Cerebellar cortex (tissue), 1 donor: ENCODE measurements at places on chromosomes 5 and 9.

GRCh38 chr5:54795284-54795683, 190.1 kb downstream of the ESM1 start:
- DNase-seq: no peak

DNA sequence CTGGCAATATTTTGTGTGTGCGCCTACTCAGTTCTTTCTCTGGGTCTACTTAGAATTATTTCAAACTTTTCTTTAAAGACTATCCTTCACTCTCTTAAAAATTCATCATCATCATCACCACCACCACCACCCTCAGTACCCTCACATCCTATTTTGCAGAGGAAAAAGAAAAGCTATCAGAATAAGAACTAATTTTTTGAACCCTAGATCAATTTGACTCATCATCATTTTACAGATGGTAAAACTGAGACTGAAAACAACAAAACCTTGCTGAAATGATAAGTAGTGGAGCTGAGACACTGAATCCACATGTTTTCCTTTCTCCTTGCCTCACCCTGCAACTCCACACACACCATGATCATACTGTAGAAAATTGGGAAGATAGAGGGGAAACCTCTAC, 119.3 kb downstream of the SSBP2 start:
- no peak for DNase-seq

DNA sequence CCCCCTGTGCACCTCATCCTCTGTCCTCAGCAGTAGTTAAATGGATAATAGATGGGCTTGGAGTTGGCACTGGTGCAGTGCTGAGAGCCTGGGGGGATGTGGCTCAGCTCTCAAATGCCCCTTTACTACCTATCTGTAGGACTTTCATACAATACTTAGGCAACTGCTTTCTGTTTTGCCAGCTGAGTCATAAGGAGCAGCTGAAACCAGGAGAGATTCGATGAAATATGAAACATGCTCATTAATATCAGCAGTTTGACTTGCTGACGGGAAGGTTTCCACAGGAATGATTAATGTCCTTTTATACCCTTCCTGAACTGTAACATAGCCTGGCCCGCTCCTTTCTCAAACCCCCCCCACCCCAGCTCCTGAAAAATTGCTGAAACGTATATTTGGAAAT, 142.6 kb downstream of the SAXO1 start:
- DNase-seq: no peak

- DNase-seq: no peak
Observed at GRCh38 chr9:129887334-129888292, 52.4 kb downstream of the USP20 start.

- no peak for DNase-seq
Observed at GRCh38 chr9:4684820-4685219, 5.5 kb downstream of the CDC37L1 start.

DNA sequence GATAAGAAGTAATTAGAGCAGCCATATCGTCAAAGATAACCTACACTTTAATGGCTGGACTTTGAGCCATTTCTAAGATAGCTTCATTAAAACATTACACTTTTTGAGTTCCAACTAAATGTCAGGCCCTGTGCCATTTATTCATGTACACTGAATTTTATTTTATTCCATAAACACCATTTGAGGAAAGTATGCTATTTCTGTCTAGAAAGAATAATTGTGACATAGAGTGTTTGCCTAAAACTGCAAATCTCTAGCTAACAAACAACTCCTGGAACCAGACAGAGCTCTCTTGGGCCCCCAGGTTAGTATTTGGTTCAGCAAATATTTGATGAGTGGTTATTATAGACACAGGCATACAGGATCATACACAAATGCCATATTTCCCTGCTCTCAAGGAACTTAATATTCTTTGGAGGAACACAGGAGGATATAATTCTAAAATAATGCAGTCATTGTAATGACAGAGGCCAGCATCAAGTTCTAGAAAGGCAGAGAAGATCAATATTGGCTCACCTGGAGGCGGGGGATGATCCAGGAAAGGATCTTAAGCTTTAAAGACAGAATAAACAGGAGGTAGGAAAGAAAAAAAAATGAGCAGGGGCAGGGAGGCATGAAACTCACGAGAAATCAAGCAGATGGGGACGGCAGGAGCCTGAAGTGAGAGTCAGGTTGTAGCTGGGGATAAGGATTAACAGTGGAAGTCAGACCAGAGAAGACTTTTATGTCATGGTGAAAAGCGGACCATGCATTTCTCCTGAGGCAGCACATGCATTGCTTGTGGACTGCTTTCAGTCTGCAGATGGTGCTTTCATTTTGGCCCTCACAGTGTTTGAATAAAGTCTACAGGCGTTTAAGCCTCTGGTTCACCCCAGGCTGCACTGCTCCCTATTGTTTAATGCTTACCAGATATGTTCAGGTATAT, 127.7 kb downstream of the GCNT1 start:
- peak; percentile 54 for DNase-seq

DNA sequence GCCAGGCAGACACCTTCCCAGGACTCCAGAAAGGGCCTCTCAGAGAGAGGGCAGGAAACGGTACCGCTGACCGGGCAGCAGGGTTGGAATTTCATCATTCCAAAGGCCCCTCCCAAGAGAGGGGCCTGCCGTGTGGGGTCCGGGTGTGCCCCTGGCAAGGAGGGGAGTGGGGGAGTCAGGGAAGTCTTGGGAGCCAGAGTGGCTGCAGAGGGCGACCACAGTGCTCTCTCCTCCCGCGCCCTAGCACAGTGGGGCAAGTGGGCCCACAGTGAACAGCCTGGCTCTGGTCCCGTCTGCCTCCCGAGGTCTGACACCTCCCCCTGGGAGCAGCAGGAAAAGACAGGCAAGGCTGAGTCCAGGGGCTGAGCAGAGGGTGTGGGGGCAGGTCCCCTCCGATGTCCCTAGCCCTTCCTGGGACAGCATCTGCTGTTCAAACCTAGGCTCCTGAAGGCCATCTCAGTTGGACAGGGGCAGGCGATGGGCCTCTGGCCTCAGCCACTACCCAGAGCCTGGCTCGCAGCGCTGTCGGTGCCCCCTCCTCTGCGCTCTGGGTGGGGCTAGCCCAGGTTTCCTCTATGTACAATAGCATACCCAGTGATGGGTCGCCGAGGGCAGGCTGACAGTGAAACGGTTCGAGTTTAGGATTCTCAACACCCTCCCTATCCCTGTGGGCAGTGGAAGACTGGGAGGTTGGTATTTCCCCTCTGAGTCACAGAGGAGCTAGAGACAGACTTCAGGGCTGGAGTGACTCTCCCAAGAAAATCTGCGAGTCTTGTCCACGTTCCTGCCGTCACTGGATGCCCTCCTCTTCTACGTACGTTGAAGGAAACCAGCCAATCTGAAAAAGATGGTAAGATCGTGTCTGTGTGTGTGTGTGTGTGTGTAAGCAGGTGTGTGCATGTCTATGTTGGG, 25.4 kb upstream of the SARDH start:
- no peak for DNase-seq

DNA sequence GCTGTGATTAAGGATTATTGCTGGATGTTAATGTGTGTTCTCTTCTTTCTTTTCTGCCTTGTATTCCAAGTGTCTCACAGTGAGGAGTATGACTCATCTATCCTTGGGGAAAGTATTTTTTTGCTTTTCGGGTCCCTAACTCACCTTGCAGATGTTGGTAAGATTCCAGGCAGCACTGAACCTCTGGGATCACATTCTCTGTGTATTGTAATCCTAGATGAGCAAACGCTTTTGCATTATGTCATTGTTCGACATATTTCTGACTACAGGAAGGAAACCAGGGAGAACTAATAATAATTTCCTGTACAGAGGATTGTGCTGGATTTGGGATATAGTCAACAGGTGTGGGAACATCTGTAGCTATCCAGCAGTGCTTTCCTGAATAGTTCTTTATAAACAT, 246.1 kb upstream of the TUT7 start:
- no peak for DNase-seq

GRCh38 chr9:34379334-34380033, 2.8 kb upstream of the MYORG start:
- peak; percentile 77 for DNase-seq

DNA sequence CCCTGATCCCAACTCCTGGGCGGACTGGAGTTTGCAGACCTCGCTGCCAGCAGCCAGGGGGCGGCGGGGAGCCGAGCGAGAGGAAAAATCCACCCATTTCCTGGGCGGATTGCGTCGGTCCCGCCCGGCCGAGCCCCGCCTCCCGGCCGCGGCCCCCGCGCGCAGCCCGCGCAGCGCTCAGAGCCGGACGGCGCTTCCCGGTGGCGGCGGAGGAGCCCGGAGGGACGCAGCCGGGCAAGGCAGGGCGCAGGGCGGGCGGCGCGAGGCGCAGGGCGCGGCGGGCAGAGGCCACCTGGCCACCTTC, at the start of gene OLFM1:
TSS of gene OLFM1 (plus strand) at position 180 of the 304 bp plus-strand sequence. CDS start 322 bp downstream, outside the sequence.
- peak; percentile 88 for DNase-seq

DNA sequence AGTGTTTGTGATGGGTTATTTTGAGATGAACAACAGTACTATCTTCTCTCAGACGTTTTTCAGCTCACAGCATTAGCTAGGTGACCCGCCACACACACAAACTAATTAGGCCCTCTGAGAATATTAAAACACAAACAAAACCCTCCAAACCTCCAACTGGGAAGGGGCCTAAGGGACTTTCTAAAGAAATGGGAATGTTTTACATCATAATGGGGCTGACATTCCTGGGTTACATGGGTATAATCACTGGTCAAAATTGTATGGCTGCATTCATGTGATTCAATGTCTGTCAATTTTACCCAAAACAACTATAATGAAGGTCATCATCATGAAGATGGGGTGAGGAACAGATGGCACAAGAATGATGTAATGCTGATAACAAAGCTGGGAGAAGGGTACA, 59.6 kb downstream of the SPTLC1 start:
- DNase-seq: no peak

- DNase-seq: peak; percentile 7
Observed at GRCh38 chr5:78221964-78222451, 72.5 kb downstream of the AP3B1 start.

- DNase-seq: no peak
Observed at GRCh38 chr5:149886692-149887470, 57.7 kb downstream of the PDE6A start.

DNA sequence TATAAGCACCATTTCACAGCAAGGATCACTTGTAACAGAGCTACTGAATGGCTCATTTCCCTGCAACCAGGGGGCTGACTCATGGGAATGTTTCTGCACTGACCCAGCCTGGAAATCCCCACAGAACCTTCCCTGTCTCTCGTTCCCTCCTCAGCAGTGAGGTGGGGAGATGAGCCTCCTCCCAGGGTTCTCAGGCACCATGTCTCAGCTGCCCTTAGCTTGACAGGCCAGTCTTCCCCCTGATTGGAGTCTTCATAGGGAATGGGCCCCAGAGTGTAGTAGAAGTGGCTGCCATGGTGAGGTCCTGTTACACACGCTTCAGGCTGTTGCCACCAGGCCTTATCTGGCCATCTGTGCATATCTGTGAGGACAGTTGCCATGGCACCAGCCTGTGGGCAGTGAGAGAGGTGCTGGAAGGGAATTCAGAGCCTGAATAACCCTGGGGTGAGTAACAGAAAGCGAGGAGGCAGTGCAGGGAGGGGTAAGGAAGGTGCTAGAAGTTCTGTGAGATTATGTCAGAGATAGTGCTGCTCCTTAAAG, 324.4 kb downstream of the ENC1 start:
- DNase-seq: no peak

GRCh38 chr5:78362220-78362619, 1.8 kb downstream of the SCAMP1 start:
- no peak for DNase-seq

DNA sequence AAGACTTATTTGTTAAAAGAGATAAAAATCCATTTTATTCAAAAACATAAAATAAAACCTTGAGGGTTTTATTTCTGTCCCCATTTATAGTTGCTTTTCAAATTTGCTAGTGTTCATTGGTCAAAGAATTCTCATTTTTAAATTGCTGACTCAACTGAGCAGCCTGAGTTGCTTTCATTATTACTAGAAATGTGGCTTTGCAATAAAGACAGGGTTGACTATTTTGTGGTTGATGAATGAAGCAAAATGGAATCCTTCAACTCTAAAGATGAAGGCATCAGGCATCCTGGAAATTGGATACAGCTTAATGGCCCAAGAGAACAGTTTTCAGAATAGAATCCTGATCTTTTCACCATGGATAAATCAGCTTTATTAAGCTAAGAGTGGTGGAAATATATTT, 23.9 kb upstream of the PPP3R2 start:
- no peak for DNase-seq

DNA sequence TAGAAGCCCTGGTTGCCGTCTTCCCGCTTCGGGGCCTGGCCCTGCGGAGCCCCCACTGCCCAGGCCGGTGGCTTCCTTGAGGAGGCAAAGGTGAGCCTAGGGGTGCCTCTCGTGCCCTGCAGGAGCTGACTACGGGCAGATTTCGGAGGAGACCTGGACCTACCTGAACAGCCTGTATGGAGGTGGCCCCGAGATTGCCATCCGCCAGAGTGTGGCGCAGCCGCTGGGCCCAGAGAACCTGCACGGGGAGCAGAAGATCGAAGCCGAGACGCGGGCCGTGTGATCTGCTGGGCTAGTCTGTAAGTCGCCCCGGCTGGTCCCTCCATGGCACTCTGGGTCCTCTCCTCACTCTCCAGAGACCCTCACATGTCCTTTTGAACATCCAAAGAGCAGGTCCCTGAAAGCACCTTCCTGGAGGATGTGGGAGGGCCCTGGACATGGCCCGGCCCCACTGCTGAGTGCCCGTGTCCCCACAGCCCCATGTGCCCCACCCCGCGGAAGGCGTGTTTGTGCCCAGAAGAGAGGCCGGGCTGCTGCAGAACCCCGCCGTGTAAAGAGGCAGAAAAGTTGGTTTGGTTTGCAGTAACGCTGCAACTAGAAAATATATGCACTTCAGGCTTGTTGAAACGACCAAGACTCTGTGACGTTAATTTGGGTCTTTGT, 44.9 kb downstream of the USP20 start:
- no peak for DNase-seq

DNA sequence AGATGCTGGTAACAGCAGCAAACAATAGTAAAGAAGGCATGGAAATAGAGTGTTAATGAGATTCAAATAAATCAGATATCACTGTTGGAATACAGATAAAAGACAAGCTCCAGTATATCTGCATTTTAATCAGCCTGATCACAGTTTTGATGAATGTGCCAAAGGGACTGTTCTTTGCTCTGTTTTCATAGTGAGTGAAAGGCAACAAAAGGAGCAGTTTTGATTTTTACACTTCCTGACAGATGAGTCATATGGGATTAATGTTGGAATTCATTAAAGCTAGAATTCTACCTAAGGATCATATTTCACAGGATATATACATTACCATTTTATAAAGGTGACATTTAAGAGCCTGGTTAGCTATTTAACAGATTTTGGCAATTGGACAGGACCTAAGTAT, 743.3 kb upstream of the PTPRD start:
- DNase-seq: no peak

- no peak for DNase-seq
Observed at GRCh38 chr9:76082057-76082456, 191.6 kb downstream of the PCSK5 start.

- no peak for DNase-seq
Observed at GRCh38 chr9:35691757-35692301, 2.1 kb upstream of the TPM2 start.

DNA sequence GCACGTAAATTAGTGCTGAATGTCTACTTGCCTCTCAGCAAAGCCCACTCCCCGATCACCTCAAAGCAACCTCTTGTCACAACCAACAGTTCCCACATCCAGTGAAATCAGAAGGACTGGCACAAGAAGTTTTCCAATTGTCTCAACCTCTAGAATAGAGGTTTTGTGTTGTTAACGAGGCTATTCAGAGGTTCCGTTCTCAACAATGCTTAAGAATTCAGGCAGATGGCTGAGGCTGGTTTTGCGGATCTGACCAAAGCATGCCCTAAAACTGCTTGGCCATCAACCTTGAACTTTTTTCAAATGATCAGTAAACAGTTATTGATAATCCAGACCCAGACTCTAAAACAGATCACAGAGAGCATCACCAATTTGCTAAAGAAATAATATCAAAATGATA, 52.9 kb downstream of the MAPKAP1 start:
- DNase-seq: no peak
